ENCODE measurements at places on chromosomes 3 and 15. TPM values are rescaled to one million over a fixed set of nuclear protein-coding genes. Genes with fewer than 3 reads are reported as not detected.

DNA sequence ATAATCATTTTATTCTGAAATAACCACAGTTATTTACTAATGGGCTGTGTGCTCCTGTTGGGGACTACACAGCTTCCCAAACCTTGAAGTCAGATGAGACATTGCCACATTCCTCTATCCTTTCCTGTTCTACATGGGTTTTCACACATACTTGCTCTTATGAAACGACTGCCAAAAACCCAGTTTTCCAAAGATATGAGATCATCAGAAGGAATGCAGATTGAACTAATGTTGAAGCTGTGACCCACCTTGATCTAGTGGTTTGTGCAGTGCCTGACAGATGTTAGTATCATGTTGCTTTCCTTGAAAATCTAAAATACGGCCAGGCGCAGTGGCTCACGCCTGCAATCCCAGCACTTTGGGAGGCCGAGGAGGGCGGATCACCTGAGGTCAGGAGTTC, 144.6 kb downstream of the VGLL4 start:
- DNase-seq = no peak
- peaks cover 6% of the 10 kb centered on the region for H3K36me3 ChIP-seq
- H3K4me3 ChIP-seq = no peak overlapping the region

DNA sequence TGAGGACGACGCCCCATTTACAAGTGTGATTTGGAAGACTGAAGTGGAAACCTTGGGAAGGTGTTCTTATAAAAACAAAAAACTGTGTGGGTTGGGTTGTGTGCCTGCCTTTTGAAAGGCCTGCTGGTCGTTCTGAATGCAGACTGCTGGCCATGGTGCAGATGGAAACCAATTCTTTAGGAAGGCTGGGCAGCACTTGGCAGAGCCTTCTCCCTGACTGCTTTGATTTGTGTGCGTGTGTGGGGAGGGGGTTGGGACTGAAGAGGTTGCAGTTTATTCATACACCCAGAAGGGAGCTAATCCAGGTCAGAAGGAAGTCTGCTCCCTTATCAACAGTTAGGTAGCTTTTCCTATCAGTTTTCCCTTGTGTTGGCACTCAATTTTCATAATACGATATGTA, 288.7 kb downstream of the SOX2 start:
- no peaks in the 10 kb centered on the region for H3K4me1 ChIP-seq
- no peak for DNase-seq
- H3K36me3 ChIP-seq = no peaks in the 10 kb centered on the region
- no peak overlapping the region for H3K4me3 ChIP-seq
- H3K27me3 ChIP-seq = no peaks in the 10 kb centered on the region
- H3K27ac ChIP-seq = no peak overlapping the region

DNA sequence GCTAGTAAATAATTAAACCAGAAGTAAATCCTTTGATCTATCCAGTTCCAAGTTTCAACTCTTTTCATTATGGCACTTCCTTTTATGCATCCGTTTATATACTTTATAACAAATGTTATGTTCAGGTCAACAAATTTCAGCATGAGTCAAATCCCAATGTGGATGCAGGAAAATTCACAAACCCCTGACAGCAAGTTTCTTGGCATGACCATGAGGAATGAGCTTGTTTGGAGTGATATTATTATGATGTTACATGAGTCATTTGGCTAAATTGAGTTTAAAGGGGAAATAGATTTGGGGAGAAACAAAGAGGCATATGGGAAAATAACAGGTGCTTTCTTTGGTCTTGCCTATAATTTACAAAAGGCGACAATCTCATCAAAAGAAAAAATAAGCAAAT, 32.1 kb upstream of the KCNMB2 start:
- H3K36me3 ChIP-seq = no peaks in the 10 kb centered on the region
- no peak for DNase-seq
- H3K4me3 ChIP-seq = no peak overlapping the region
- peaks cover 8% of the 10 kb centered on the region for H3K27me3 ChIP-seq

GRCh38 chr15:46930426-46930825, 786.9 kb upstream of the SEMA6D start:
- H3K4me3 ChIP-seq = no peak overlapping the region
- no peak for DNase-seq
- no peaks in the 10 kb centered on the region for H3K4me1 ChIP-seq

DNA sequence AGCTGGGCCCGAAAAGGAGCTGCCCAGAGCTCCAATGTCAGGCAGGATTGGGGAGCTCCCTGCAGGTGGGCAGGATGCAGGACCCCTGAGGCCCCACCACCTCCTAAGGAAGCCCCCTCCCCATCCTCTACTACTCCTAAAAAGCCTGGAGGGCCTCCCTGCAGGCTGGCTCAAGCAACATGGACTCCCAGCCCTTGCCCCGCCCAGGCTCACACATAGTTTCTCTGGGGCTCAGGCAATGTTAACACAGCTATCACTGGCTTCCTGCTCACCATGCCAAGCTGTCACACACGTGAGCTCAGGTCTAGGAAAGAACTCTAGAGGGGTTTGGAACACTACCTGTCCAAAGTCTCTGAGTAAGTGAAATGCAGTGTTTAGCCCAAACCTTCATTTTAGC, 65.4 kb upstream of the ZNF148 start:
- no peak for DNase-seq
- H3K4me1 ChIP-seq = no peaks in the 10 kb centered on the region
- H3K27ac ChIP-seq = no peak overlapping the region

- no peak overlapping the region for H3K4me3 ChIP-seq
- peaks cover 7% of the 10 kb centered on the region for H3K4me1 ChIP-seq
- H3K36me3 ChIP-seq = no peaks in the 10 kb centered on the region
- no peak for DNase-seq
- H3K27me3 ChIP-seq = peaks cover 4% of the 10 kb centered on the region
Observed at GRCh38 chr15:58224068-58224467, 85.9 kb downstream of the AQP9 start.

DNA sequence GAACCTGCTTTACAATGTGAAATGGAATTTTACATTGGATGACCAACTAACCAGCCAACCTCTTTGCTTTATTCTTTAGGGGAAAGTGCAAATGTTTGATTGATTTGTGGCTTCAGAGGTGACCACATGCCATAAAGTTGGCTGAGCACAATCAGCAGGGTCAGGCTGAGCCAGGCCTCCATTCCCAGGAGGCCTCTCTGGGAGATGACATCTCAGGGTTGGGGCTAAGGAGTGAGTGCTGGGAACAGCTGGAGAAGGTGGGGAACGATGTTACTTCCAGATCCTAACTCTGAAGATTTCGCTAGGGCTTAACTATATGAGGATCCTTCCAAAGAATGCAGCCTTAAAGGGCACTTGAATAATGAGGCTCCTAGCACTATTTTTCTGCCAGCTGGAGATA, 131.7 kb downstream of the ATP10A start:
- DNase-seq = no peak
- no peaks in the 10 kb centered on the region for H3K4me1 ChIP-seq
- H3K27ac ChIP-seq = no peak overlapping the region
- H3K4me3 ChIP-seq = no peak overlapping the region

DNA sequence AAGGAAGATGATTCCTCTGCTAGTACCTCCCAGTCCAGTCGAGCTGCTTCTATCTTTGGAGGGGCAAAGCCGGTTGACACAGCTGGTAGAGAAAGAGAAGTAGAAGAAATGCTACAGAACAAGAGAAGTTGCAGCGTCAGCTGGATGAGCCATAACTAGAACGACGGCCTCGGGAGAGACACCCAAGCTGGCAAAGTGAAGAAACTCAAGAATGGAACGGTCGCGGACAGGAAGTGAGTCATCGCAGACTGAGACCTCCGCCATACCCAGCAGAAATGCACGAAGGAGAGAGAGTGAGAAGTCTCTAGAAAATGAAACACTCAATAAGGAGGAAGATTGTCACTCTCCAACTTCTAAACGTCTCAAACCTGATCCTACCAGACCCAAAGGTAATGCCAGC, 19.0 kb upstream of the PARP14 start:
- H3K4me3 ChIP-seq = no peak overlapping the region
- peaks cover 4% of the 10 kb centered on the region for H3K27me3 ChIP-seq
- H3K27ac ChIP-seq = no peak overlapping the region
- H3K4me1 ChIP-seq = peaks cover 8% of the 10 kb centered on the region

- no peak overlapping the region for H3K4me3 ChIP-seq
- no peak for DNase-seq
- H3K27me3 ChIP-seq = no peaks in the 10 kb centered on the region
- H3K4me1 ChIP-seq = peaks cover 3% of the 10 kb centered on the region
- H3K36me3 ChIP-seq = peaks cover 7% of the 10 kb centered on the region
- H3K27ac ChIP-seq = no peak overlapping the region
Observed at GRCh38 chr3:11522953-11523571, 120.7 kb downstream of the VGLL4 start.

DNA sequence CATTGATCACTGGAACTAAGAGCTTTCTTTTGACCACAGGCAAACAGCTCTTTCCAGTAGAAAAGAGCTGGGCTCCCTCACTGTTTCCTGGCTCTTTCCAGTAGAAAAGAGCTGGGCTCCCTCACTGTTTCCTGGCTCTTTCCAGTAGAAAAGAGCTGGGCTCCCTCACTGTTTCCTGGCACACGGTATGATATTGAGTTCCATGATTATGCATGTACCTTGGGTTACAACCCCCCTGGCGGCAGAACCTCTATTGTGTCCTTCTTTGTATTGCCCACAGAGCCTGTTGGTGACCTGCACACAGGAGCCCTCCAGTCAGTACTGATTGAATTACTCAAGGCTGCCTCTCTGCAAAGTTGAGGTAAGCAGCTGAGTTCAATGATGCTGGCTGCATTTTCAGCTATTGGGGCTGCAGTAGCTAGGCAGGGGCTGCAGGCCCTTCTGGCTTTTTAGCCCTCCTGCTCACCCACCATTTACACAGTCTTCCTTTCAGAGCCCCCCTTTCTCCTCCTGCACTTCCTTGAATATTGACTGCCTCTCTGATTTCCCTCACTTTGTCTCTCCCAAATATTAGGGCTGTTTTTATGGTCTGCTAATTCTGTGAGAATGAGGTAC, 10.2 kb downstream of the ACKR2 start:
- H3K27ac ChIP-seq = no peak overlapping the region
- no peaks in the 10 kb centered on the region for H3K4me1 ChIP-seq
- H3K36me3 ChIP-seq = no peaks in the 10 kb centered on the region
- H3K27me3 ChIP-seq = peaks cover 2% of the 10 kb centered on the region
- no peak for DNase-seq
- H3K4me3 ChIP-seq = no peak overlapping the region

DNA sequence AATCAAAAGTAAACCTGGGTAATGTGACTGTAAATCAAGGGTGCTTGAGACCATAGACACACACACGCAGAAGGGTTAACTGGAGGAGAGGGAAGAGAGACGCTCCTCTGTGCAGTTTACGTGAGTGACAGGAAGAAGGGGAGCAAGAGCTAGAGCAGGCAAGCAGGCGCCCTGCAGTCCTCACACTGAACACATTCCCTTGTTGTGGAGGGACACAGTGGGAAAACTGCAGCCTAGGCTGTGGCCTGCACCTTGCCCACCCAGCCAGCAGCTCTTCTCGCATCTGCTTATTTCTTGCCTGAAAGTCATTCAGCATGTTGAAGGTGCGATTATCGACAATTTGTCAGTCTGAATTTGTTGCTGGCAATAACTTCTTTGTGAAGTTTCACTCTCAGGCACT, 24.2 kb downstream of the SOX2 start:
- no peak for DNase-seq
- H3K36me3 ChIP-seq = no peaks in the 10 kb centered on the region
- H3K27ac ChIP-seq = no peak overlapping the region
- H3K27me3 ChIP-seq = peaks cover 22% of the 10 kb centered on the region

DNA sequence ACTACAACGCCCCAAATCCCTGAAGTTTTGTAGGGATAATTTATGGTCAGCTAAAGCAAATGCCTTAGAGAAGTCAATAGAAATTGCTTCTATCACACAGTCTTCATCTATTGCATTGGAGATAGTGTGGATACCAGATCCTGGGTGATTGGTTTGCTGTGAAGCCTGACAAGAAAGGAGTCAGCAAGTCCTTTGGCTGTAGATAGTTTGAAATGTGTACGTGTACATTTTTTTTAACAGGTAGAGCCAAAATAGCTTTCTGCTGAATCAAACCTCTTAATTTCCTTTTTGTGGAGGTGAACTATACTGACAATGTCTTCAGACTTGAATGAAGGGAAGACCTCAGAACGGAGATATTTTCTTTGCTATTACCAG, 312.3 kb downstream of the ZBBX start:
- no peak overlapping the region for H3K27ac ChIP-seq
- no peaks in the 10 kb centered on the region for H3K27me3 ChIP-seq
- no peak for DNase-seq
- no peaks in the 10 kb centered on the region for H3K36me3 ChIP-seq
- no peak overlapping the region for H3K4me3 ChIP-seq
- no peaks in the 10 kb centered on the region for H3K4me1 ChIP-seq

- DNase-seq = peak; percentile 17
- peaks cover 8% of the 10 kb centered on the region for H3K27me3 ChIP-seq
- H3K36me3 ChIP-seq = no peaks in the 10 kb centered on the region
- no peak within 1 kb of the TSS for H3K4me3 ChIP-seq
Observed at GRCh38 chr3:57060089-57060821, at the start of gene SPATA12. Gene SPATA12 (plus strand): TSS chr3:57060664. CDS start chr3:57073695, 13,031 bp downstream.

DNA sequence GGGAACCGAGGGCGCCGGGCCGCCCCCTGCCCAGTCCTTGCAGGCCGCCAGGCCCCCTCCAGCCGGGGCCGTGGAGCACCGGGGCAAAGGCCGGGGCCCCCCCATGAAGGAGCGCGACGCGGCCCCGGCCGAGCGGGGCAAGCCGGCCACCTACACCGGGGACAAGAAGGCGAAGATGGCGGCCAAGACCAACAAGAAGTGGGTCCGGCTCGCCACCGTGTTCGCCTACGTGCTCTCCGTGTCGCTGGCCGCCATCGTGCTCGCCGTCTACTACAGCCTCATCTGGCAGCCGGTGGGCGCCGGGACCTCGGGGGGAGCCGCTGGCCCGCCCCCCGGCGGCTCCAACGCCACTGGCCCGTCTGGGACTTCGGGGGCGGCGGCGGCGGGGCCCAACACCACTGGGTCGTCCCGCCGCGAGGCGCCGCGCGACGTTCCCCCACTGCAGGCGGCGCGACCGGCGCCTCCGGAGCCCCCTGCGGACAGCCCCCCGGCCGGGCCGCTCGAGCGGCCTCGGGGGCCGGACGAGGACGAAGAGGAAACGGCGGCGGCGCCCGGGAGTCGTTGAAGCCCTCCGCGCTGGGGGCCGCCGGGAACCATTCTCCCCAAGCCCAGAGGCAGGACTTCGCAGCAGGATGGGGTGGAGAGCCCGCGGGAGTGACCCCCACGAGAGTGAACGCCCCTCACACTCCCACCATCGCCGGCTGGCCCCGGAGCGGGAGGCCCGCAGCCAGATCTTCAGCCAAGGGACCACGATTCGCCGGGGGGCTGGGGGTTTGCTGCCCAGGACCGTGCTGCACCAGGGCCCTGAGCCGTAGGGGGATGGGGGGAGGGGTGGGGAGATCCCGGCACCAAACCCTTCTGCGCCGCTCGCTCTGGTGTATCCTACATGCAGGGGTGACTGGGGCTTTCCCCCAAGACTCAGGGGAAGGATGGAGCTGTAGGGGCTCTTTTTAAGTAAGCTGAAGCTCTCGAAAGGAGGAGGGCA, 753 bp downstream of the INAFM2 start:
- H3K4me1 ChIP-seq = peaks cover 31% of the 10 kb centered on the region
- DNase-seq = peak; percentile 64
- H3K36me3 ChIP-seq = peaks cover 6% of the 10 kb centered on the region
- H3K4me3 ChIP-seq = peak overlapping the region; percentile 71

GRCh38 chr3:52428151-52429005, 16.5 kb downstream of the SEMA3G start:
- peak; percentile 57 for DNase-seq
- no peak overlapping the region for H3K27ac ChIP-seq
- no peaks in the 10 kb centered on the region for H3K36me3 ChIP-seq

The LRTM1 gene
- total RNA-seq = not detected

The PLA2G4D gene
- not detected for total RNA-seq

The SPTSSB gene
- not detected for total RNA-seq

The RABL3 gene
- total RNA-seq = 28.8 TPM

The LRRN1 gene
- 0.98 TPM for total RNA-seq
